ENCODE measurements at places on chromosomes 4 and X.

DNA sequence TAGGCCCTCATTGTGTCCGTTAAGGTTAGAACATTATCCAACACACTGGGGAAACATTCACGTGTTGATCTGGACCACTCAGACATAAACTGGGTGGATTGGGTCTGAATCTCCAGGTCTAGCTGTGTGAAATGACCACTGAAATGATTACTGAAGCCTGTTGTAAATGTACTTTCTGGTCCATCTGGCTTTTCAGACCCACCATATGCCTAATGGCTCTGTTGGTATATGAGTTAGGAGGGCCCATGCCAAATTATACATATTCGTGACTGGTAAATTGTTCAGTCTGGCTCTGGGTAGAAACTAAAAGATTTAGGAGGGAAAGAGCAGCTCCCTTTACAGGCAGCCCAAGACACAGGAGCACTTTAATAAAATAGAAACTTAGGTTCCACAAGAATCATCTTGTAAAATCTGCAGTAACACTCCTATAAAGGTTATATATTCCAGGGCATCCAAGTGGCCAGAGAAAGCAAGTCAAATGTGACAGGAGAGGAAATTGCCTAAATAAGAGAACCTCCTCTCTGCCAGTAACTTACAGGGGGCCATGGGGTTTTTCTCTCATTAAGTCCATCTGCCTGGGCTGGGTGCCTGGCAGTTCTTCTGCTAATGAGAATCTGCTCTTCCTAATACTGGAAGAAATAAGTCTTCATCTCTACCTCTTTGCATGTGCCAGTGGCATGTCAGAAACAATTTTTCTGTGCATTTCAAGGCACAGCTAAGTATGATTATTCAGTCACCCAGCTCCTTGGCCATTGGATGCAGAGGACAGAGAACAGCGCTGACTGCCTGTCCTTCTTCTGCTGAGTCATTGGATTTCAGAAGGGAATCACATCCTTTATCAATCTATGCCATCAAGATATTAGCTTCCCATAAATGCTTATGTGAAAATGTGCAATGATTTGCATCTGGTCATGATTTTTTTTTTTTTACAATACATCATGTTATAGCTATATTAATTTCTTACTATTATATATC is 112.6 kb downstream of the GLRA2 start:
- no peak for DNase-seq

DNA sequence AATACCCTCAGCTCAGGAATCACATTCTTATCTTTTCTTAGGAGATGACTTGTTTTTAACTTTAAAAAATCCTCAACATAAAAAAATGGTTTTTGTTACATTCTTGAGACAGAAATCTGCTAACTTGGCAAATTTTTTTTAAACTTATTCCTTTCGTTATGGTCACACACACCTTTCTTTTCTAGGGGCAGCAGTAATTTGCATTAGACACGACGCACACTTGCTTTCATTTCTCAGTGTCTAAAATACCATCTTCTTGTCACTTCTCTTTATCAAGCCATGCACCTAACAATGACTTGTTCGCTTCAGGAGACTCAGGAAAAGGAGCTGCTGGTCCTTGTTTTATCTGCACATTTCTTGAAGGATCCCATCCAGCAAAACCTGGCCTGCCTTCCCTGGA is 112.6 kb upstream of the TBL1X start:
- no peak for DNase-seq

- no peak for DNase-seq
Measured at GRCh38 chr4:163598028-163598427, 103.5 kb downstream of the TMA16 start.

DNA sequence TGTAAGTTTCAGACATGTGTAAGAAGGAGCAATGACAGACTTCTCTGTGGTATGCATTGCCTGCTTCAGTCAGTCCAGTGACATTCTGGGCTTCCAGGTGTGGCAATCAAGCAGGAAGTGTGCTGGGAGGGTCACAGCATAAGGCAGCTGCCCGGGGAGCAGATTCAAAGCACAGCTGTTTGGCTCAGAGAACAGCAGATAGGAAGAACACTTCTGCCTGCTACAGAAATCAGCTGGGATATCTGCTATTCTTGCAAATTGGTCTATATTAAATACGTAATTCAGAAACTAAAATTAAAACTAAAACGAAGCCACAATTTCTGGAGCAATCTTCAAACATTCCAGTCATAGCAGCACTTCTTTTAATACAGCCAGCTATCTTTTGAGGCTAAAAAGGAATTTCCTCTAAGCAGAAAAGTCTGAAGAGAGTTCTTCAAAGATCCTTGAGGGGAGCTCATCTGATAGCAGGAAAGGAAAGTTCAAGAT is 47.5 kb upstream of the GALNT7 start:
- no peak for DNase-seq

DNA sequence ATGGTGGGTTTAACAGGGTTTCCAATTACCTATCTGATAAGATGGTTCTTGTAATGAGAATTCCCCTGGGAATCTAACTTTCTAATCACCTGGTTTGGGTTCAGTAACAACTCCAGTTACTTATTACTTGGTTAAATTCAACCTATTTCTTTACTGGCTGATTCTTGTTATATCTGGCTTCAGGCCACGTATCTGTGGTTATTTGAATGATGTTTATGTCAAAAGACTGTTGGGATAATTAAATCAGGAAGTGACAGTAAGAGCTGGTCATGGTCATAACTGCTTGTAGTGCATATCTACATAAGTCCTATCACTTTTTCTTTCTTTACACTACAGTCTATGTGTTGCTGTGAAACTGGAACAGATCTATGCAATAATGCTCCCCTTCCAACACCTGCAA is 108.1 kb downstream of the MID1 start:
- DNase-seq, result no peak

DNA sequence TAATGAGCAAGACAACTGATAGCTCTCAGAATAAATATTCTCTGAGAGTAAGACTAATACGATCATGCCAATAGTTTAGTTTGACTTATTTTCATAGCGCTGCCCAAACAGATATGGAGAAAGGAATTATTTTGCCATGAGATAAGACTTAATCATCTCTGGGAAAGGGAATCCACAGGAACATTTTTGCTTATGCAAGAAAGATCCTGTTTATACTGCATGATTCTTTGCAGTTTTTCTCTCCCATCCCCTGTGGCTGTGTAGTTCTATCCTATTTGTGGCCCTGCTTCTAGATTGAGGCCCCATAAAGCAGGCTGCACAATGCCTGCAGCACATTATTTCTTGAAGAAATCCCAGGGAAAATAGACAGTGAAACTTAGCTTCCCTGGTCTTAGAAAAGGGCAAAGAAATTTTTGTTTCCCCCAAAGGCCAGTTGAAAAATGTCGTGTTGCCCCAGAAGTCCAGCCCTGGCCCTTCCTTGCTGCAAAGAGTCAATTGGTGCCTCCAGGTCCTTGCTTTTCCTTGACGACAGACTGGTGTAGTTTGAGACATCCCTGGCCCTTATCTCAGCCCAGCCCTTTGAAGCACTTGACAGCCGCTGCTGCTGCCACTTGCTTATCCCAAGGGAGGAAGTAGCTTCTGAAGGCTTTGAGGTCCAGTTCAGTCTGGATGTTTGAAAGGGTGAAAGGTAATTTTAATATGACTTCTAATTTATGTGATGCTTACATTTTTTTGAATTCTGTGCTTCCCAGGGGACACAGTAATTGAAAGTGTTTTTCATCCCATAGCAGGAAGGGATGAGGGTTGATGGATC is 45.0 kb upstream of the SH3RF1 start:
- DNase-seq, result peak; percentile 22

DNA sequence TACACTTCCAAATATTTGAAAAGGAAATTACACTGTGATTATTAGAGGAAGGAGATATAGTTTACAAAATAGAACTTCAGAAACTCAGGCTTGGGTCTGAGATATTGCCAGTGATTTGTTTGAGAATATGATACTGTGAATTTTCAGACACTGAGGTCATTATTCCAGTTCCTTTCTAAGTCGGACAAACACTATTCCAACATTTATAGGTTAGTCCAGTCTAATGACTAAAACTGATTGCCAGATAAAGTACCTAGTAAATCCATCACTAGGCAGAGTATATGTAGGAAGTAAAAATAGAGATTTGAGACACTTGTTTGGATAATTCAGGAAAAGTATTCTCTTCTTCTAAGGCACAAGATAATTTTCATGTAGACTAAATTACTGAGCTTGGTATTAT is 13.2 kb downstream of the MTTP start:
- DNase-seq, result no peak

DNA sequence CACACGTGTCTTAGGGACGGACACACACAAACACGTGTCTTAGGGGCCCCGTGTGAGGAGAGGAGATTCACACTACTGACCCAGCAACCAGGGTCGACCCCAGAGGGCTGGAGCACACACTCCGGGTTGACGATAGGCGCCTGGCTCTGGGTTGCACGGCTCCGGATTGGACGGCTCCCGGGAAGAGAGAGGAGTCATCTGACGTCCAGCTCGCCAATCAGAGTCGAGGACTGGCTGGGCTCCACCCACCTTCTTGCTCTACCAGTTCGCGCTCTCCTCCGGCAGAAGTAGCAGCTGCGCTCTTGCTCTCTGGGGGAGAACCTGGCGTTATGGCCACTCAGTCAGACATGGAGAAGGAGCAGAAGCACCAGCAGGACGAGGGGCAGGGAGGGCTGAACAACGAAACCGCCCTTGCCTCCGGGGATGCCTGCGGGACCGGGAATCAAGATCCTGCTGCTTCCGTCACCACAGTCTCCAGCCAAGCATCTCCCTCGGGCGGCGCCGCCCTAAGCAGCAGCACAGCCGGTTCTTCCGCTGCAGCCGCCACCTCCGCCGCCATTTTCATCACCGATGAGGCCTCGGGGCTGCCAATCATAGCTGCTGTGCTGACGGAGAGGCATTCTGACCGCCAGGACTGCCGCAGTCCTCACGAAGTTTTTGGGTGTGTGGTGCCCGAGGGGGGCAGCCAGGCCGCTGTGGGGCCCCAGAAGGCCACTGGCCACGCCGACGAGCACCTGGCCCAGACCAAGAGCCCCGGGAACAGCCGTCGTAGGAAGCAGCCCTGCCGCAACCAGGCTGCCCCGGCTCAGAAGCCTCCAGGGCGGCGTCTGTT is 74.3 kb downstream of the NUDT10 start:
- DNase-seq, result no peak

- no peak for DNase-seq
Measured at GRCh38 chr4:84644087-84644486, 61.2 kb downstream of the CDS1 start.

DNA sequence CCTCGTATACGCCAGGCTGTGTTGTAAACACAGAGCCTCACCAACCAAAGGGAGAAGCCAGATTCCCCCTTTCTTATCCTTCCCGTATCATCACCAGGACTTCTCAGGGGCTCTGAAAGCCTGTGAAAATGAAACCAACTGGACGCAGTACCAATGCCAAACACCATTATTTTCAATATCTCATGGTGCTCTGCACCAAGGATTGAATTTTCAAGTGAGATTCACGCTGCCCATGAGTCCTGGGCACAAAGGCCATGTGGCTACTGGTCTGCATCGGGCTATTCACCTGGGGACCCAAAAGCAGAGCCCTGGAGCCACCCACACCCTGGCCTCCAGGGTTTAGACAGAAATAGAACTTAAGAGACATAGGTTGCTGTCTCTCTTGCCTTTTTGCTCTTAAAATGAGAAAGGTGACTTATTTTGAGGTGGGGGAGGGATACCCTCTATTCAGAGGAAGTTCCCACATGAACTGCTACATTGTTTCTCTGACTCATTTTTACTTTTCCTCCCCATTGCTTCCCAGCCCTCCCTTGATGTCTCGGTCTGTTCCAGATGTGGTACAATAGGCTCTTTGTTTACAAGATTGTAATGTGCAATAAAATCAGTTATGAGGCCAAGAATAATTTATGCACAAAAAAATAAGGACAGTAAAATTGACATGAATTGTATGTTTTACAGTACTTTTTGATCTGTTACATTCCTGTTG is 55.4 kb downstream of the MAML3 start:
- DNase-seq, result no peak

- no peak for DNase-seq
Measured at GRCh38 chr4:110268352-110268751, 69.9 kb upstream of the ELOVL6 start.

GRCh38 chr4:169252339-169253112 is 18.2 kb downstream of the SH3RF1 start:
- no peak for DNase-seq

DNA sequence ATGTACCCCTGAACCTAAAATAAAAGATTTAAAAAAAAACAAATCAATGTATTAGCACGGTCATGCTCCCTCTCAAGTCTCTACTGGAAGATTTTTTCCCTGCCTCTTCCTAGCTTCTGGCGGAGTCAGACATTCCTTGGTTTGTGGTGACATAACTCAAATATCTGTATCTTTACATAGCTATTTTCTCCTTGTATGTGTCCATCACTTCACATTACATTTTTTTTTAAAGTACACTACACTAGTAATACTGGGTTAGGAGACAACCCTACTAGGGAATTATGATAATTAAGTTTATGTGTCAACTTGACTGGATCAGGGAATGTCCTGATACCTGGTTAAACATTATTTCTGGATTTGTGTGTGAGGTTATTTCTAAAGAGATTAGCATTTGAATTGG is 1197.9 kb downstream of the TECRL start:
- DNase-seq, result no peak

DNA sequence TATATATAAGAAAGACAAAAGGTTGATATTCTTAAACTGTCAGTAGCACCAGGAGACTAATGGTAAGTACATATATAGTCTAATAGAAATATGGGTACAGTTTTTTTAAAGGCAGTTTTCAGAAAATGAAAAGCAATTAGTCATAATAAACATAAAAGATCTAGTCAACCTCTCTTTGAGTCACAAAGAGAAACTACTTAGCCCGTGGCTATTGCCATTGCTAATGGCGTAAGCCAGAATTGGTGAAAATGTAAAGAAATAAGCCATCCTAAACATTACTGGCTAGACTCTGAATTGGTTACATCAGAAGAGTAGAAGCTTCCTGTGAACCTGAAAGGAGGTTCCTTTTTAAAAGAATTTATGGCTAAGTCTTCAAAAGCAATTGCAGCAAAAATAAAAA is 668.7 kb upstream of the CPEB2 start:
- no peak for DNase-seq

DNA sequence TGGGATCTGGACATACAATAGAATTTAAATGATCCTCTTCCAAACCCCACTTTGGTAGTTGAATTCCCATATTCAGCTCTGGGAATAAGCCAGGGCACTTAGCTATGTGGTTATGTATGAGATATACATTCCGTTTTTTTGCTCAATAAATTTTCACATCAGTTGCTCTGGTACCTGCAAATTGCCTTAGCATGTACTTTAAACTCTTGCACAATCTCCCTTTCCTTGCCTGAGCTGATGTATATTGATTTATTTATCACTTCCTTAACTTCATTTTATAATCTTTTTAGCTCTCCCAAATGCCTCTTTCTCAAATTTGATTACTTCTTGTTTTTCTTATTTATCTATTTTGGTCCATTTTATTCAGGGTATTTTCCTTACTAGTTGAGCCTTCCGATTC is 90.1 kb upstream of the AGA start:
- no peak for DNase-seq

GRCh38 chr4:20444599-20445337 is 193.1 kb downstream of the SLIT2 start:
- no peak for DNase-seq
